CD4-positive, CD25-positive, alpha-beta regulatory T cell (primary cell): ENCODE measurements at places on chromosomes 5 and 9. TPM values are rescaled to one million over a fixed set of nuclear protein-coding genes. Genes with fewer than 3 reads are reported as not detected.

TMEM215 gene
- not detected for total RNA-seq

JAKMIP2 gene
- total RNA-seq = 2.9 TPM

PCDHA12 gene
- total RNA-seq = not detected

PTGS1 gene
- 9.2 TPM for total RNA-seq

THBS4 gene
- not detected for total RNA-seq

CEL gene
- total RNA-seq = 0.37 TPM

PLPPR1 gene
- not detected for total RNA-seq

ATOSB gene
- 7.2 TPM for total RNA-seq

SPATA31D4 gene
- not detected for total RNA-seq

SLIT3 gene
- total RNA-seq = not detected

GLRA1 gene
- not detected for total RNA-seq

FOXD4 gene
- 0.32 TPM for total RNA-seq

DDX4 gene
- total RNA-seq = not detected

ZDHHC11B gene
- 17.7 TPM for total RNA-seq

PCDHGA10 gene
- not detected for total RNA-seq

HAVCR2 gene
- 5.0 TPM for total RNA-seq
